NCI-H187 (cell line): ENCODE measurements at places on chromosomes 1 and 21.

DNA sequence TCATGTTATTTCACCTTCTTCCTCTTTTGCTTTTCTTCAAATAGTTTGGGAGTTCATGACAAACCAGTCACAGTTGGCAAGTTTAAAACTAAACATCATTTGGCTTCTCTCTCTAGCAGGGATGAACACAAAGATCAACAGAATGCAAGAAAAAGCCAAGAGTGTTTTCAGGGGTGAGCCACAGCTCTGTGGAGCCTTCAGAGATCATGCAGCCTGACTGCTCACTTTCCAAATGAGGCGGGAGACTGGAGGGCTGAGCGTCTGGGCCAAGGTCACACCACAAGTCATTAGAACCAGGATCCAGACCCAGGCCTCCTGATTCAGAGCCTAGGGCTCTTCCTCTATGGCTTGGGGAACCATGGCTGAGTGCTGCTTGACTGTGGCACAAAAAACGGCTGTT lies 2.7 kb downstream of the DPT start:
- no peak for DNase-seq

DNA sequence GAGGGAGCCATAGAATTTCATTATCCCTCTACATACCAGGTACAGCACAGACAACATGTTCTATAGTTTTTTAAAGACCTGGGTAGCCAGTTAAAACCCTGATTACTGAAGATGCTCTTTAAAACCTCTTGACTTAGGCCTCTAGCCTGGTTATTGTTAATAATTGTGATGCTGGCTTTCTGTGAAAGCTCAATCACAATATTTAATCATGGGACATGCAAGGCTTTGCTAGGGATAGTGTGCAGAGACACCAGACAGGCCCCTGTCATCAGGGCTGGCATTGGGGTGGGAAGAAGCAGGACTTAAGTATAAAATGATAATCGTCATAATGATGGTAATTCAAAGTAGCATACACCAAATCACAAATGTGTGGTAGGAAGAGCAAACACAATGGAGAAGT lies 274.4 kb downstream of the PTBP2 start:
- no peak for DNase-seq

DNA sequence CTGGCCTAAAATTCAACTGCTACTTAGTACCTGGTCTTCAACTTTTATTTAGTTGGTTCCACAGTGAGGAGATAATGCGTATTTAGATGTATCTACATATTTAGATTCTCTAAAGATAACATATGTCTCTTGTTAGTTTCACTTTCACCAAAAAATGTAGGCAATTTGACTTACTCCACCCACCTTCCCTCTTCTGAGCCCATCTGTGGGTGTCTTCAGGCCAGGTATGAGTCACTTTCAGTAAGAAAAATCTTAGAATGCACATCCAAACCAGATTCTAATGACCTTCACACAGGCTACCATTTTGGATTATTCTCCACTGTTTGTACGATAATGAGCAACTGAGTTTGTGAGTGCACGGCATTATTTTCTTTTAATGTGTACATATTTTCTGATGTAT lies 501.7 kb downstream of the NEGR1 start:
- DNase-seq = no peak

DNA sequence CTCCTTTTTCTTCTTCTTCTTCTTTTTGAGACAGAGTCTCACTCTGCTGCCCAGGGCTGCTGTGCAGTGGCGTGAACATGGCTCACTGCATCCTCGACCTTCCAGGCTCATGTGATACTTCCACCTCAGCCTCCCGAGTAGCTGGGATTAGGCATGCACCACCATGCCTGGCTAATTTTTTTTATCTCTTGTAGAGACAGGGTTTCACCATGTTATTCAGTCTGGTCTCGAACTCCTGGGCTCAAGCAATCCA lies 13.0 kb upstream of the PADI1 start:
- no peak for DNase-seq

DNA sequence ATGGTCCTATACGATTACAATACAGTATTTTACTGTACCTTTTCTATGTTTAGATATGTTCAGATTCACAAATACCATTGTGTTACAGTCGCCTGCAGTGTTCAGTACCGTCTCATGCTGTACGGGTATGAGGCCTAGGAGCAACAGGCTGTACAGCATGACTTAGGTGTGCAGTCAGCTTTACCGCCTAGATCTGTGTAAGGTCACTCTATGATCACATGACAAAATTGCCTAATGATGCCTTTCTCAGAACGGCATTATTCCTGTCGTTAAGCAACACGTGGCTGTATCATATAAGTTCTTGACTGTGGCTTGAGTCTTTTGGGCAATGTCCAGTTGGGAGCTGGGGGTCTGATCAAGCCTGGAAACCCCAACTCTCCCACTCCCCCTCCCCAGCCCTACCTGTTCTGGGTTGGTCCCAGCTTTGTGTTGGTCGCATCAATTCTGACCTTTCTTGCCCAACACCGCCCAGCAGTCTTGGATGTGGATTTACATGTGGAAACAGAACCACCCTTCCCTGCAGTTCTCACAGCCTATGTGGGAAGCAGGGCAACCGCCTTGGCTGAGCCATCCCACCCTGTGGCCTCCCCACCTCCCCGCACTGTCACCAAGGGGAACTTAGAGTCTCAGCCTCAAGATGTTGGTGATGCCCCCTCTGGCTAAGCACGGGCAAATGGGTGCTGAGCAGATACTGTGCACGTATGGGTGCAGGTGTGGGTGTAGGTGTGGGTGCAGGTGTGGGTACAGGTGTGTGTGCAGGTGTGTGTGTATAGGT lies 80.2 kb upstream of the ACTL8 start:
- no peak for DNase-seq

DNA sequence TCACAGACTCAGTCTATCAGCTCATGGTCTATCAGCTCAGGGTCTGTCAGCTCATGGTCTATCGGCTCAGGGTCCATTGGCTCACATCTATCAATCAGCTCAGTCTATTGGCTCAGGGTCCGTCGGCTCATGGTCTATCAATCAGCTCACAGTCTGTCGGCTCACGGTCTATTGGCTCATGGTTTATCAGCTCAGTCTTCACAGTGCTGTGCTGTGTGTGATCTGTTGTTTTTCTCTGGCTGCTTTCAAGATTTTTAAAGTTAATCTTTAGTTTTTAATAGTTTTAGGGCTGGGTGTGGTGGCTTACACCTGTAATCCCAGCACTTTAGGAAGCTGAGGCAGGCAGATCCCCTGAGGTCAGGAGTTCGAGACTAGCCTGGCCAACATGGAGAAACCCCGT lies 14.4 kb downstream of the C1orf159 start:
- DNase-seq = no peak

DNA sequence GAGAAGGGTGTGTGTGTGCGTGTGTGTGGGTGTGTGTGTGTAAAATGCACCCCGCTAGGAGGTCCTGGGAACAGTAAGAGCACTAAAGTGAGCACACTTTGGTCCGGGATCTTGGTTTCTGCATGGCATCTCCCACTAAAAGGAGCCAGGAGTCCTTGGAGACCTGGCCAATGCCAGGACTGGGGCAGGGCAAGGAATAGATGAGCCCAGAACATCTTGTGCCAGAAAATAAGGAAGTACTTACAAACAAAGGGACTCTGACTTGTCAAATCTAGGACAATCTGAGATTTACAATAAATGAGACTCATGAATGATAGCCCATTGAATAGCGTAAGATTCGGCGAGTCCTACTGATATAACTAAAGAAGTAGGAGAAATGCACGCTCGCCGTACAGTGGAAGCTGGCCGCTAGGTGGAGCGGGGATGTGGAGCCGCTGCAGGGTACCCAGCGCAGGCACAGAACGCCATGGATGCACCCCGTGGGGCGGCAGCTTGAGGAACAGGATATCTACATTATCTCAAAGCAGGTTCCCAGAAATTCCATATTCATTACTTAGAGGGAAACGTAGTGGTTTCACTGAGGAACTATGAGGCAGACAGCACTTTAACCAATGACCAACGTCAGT lies 7.1 kb downstream of the SLC37A1 start:
- DNase-seq = no peak

DNA sequence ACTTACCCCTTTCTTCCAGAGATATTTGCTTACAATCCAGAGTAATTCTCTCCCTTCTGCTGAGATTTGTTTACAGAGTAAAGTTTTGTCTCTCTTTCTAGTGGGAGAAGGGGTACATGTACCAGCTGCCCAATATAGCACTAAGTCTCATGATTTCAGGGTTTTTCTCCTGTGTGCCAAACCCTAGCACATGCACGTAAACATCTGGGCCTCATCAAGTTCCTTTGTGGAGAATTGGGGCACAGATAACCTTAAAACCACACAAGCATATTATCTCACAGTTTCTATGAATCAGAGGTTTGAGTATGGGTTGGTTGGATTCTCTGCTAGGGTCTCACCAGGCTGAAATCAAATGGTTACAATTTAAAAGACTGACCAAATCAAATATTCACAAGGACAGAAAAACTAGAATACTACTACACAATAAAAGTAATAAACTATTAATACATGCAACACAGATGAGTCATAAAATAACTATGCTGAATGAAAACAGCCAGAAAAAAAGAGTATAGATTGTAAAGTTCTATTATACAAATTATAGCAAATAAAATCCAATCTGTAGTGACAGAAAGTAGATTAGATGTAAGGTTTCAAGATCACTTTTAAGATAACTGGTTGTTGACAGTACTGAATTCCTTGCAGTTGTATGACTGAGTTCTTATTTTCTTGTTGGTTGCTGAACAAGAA lies 347.4 kb upstream of the PTBP2 start:
- DNase-seq = no peak

DNA sequence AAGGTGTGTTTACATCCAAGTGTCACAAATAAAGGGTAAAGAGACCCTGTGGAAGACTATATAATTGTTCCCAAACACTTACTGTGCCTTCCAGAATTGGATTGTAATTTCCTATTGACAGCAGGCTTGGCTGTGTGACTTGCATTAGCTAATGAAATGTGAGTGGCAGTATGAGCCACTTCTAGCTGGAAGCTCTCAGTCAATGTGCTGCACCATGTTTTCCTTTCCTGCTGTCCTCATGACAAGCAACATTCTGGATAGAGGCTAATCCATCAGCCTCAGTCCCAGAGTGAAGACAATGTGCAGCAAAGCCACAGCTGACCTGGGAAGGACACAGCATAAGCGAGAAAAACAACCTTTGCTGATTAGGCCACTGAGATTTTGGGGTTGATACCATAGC lies 5.9 kb upstream of the FOXJ3 start:
- DNase-seq = peak; percentile 34

DNA sequence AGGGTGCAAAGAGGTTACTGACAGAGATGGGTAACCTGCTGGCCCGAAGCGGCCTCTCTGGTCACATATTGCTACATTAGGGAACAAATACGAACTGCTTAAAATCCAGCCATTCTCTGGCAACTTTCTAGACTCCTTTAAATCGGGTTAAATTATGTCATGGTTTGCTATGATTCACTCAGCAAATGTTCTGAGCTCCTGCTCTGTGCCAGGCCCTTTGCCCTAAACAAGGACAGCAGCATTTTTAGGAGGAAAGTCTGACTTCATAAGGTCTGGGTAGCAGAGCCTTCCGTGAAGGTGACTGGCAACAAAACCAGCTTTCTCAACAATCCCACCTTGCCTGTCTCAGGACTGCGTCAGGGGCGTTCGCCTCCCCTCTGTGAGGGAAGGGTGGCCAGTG lies 15.4 kb downstream of the ZP4 start:
- no peak for DNase-seq

GRCh38 chr1:187654635-187655034 lies 825.9 kb downstream of the PLA2G4A start:
- DNase-seq = no peak

GRCh38 chr1:146019231-146020057 lies 2.1 kb downstream of the HJV start:
- no peak for DNase-seq

DNA sequence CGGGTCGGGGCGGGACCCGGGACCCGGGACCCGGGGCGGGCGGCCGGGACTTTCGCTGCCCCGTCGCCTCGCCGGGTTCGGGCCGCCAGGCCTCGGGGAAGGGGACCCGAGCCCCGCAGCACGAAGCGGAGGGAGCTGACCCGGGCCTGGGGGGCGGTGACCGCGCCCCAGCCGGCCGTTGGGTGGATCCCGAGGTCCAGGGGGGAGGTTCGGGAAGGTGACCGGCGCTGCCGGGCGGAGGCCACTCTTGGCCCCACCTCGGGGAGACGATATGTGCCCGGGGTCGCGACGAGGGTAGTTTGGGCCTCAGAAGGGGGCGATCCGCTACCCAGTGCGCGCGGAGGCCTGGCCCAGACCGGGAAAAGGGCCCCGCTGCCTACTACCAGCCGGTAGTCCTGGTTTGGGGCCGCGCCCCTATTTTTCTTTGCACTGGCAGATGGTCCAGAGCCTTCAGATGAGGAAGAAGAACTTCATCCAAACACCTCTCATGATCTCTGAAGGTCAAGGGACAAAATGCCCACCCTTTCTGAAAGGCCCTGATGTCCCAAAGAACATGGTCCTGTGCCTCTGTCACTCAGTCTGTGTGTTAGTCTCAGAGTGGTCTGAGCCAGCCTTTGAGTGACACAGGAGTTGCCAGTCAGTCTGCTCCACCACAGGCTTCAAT lies 766 bp downstream of the AGO4 start:
- DNase-seq = no peak

- DNase-seq = no peak
Measured at GRCh38 chr1:195332102-195332501, 1276.1 kb downstream of the KCNT2 start.

DNA sequence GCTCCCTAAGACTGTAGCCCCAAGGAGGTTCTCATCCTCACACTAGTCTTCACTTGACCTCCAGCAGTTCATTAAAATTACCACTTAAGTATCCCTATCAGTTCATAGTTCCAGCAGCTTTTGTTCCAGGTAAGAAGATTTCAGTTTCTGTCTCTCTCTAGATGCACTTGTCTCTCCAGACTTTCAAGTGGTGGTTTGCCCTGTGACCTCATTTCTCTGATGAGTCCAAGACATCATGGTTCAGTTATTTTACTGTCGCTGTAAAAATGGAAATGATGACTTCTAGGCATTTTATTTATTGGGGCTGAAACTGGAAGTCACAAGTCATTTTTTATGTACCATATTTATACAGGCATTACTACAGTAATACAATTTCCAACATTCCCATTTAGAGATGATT lies 17.9 kb upstream of the RGS18 start:
- no peak for DNase-seq

- no peak for DNase-seq
Measured at GRCh38 chr1:156154317-156154749, 948 bp downstream of the SEMA4A start.
